ENCODE measurements at places on chromosomes 4 and X. TPM values are rescaled to one million over a fixed set of nuclear protein-coding genes. Genes with fewer than 3 reads are reported as not detected.

Gene BEX1
- polyA plus RNA-seq, result 464 TPM

Gene HSFX2
- 0.86 TPM for polyA plus RNA-seq

Gene HTRA3
- polyA plus RNA-seq, result 9.0 TPM

Gene CT45A10
- polyA plus RNA-seq, result not detected

DNA sequence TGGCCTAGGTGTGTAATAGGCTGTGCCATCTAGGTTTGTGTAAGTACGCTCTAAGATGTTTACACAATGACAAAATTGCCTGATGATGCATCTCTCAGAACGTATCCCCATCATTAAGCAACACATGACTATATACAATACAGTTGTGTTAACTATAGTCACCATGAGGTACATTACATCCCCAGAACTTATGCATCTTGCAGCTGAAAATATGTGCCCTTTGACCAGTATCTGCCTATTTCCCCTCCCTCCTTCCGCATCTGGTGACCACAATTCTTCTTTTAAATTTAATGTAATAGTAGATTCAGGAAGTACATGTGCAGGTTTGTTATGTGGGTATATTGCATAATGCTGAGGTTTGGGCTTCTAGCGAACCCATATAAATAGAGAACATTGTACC, 239.8 kb upstream of the IL1RAPL1 start:
- no peak for DNase-seq

- peak; percentile 58 for DNase-seq
Measured at GRCh38 chr4:95044324-95044837, 286.6 kb downstream of the BMPR1B start.

Data from spinal cord (tissue), 10 donors.